ENCODE measurements at places on chromosomes 4 and X. TPM values are rescaled to one million over a fixed set of nuclear protein-coding genes. Genes with fewer than 3 reads are reported as not detected.

DNA sequence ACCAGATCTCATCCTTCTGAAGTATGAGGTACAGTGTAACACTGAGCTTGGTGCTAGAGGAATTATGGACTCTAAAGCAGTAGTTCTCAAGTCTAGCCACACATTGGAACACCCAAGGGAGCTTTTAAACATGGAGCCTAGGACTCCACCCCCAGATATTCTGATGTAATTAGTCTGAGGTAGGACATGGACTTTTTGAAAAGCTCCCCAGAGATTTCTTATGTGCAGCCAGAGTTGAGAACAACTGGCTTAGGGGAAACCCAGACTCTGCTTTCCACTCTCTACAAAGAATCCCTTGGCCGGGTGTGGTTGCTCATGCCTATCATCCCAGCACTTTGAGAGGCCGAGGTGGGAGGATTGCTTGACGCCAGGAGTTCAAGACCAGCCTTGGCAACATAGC lies 11.6 kb upstream of the GDPD2 start:
- no peak for DNase-seq
- no peak overlapping the region for H3K27ac ChIP-seq
- H3K27me3 ChIP-seq = no peaks in the 10 kb centered on the region
- no peak overlapping the region for H3K4me3 ChIP-seq
- no peaks in the 10 kb centered on the region for H3K4me1 ChIP-seq

RXFP1 gene
- not detected for polyA plus RNA-seq

NUP62CL gene
- 2.3 TPM for polyA plus RNA-seq

DNA sequence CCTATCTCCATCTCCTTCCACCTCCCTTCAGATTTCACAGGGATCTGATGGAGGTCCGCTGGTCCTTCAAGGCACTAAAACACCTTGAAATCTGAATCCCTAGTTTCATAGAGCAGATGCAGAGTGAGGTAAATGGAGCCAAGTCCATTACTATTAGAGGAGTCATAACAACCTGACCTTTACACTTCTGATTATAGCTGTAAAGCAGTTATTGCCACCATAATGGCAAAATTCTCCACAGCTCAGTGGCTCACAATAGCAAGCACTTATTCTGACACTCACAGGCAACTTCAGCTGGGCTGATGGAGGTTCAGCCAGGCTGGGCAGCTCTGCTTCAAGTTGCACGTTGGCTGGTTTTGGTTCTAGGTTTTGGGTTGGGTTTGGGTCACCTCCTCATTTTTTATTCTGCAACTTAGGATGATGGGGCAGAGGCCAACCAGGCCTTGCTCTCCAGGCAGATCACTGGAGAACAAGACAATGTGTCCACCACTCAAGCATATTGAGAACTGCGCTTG lies 51.4 kb upstream of the LRAT start:
- H3K27me3 ChIP-seq = no peaks in the 10 kb centered on the region
- H3K36me3 ChIP-seq = no peaks in the 10 kb centered on the region
- H3K27ac ChIP-seq = no peak overlapping the region
- no peak overlapping the region for H3K4me3 ChIP-seq

DNA sequence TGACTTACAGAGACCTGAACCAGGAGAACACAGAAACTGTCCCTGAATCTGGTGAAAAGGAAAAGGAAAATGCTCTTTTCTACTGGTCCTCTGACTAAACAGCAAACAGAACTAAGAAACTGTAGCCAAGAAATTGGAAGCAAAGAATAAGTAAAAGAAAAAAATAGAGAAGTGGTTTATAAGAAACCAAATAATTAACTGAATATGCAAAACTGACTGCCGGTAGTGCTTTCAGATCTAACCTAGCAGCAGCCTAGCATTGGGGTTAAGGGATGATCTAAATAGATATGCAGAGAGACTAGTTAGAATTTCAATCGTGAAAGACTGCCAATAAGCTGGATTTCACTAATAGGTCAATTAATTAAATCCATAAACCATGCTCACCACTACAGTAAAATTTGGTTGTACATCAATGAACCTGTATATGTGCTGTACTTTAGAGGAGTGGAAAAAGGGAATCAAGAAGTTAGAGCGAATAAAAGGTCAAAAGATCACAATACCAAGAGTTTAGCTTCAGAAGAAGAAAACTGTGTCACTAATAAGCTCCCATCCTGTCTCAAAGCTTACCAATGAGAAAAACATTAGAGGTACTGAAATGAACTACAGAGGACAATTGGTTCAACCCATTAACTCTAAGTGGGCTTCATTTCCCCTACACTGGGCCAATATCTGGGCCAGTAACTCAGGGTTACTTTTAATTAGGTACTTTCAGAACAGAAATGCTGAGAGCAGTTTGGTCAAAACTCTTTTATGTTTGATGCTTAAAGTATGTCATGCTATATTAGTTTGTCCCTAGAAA lies 53.6 kb downstream of the KLHL13 start:
- no peak overlapping the region for H3K4me3 ChIP-seq
- H3K27ac ChIP-seq = no peak overlapping the region
- no peaks in the 10 kb centered on the region for H3K27me3 ChIP-seq

GRCh38 chrX:64394874-64395567 lies at the start of gene MTMR8:
TSS of gene MTMR8 (minus strand) at chrX:64395452. CDS start at chrX:64395363, 89 bp downstream.
- no peaks in the 10 kb centered on the region for H3K36me3 ChIP-seq
- DNase-seq = peak; percentile 70
- H3K4me3 ChIP-seq = peak within 1 kb of the TSS; percentile 82
- H3K4me1 ChIP-seq = no peaks in the 10 kb centered on the region
- no peaks in the 10 kb centered on the region for H3K27me3 ChIP-seq
- H3K27ac ChIP-seq = no peak within 1 kb of the TSS

GRCh38 chr4:112852601-112853000 lies 196.9 kb upstream of the ANK2 start:
- no peak for DNase-seq
- H3K36me3 ChIP-seq = no peaks in the 10 kb centered on the region
- no peak overlapping the region for H3K27ac ChIP-seq
- no peaks in the 10 kb centered on the region for H3K27me3 ChIP-seq
- H3K4me3 ChIP-seq = no peak overlapping the region

GRCh38 chr4:172927096-172927814 lies 241.4 kb upstream of the GALNT7 start:
- H3K4me3 ChIP-seq = no peak overlapping the region
- DNase-seq = no peak
- H3K36me3 ChIP-seq = no peaks in the 10 kb centered on the region
- H3K27ac ChIP-seq = no peak overlapping the region

DNA sequence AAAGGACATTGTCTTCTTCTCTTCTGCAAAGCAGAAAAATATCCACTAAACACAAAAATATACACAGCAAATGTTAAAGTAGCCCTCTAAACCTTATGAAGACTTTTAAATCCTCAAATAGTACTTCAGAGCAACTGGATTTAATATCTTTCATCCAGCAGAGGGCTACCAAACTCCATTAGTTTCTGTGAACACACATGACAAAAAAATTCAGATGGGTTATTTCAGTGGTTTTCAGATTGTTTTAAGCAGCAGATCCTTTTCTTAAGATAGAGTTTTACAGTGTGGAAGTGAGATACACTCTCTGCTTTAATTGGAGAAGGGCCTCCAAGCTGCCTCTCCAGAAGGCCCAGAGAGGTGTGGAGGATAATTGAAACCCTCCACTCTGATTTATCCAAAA lies 56.7 kb downstream of the ANK2 start:
- H3K4me1 ChIP-seq = no peaks in the 10 kb centered on the region
- no peak overlapping the region for H3K27ac ChIP-seq
- DNase-seq = no peak
- no peak overlapping the region for H3K4me3 ChIP-seq
- H3K36me3 ChIP-seq = no peaks in the 10 kb centered on the region

PPP4R3C gene
- polyA plus RNA-seq = not detected

MAGEA10 gene
- polyA plus RNA-seq = not detected

UBE2D3 gene
- polyA plus RNA-seq = 456 TPM

DNA sequence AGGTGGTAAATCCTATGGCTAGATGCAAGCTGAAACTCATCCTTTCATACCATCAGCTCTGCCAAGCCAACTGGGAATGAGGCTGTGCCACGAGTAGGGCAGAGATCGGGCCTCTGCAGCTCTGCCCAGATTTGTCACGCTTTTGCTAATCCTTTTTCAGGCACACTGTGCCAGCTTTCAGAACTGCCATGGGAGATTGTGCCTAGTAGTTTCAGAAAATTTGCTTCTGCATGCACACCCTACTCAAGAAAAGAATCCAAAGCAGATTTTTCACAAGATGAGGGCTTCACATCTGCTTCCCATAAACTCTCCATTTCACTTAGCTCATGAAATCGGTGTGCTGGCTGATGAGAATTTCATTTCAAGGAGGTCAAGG lies 3.3 kb upstream of the ADH7 start:
- H3K4me1 ChIP-seq = no peaks in the 10 kb centered on the region
- DNase-seq = no peak
- H3K27me3 ChIP-seq = peaks cover 3% of the 10 kb centered on the region
- H3K36me3 ChIP-seq = no peaks in the 10 kb centered on the region

SLC16A2 gene
- not detected for polyA plus RNA-seq

BEX2 gene
- polyA plus RNA-seq = 79.8 TPM

GRCh38 chrX:121256647-121257046 lies 209.2 kb downstream of the GLUD2 start:
- H3K4me1 ChIP-seq = no peaks in the 10 kb centered on the region
- H3K27me3 ChIP-seq = no peaks in the 10 kb centered on the region
- H3K36me3 ChIP-seq = no peaks in the 10 kb centered on the region
- no peak overlapping the region for H3K4me3 ChIP-seq
- no peak for DNase-seq

- no peak overlapping the region for H3K27ac ChIP-seq
- no peaks in the 10 kb centered on the region for H3K4me1 ChIP-seq
- H3K27me3 ChIP-seq = no peaks in the 10 kb centered on the region
Measured at GRCh38 chr4:68617003-68617698, 41.0 kb upstream of the UGT2B17 start.

DNA sequence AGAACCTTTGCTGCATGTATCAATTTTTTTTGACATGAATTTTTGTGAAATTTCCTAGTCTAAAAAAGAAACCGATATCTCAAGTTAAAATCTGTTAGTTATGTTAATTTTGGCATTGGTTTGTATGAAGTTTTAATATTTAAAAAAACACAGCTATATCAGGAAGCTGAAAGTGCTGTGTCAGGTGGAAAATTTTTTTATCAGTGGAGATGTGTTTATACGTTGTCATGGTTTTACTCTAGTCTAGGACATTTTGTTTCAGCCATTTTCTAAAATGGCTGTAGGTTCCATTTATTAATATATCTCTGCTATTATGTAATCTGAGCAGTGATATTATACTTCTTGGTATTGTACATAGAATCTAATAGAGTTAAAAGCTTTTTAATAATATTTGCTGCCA lies 34.2 kb downstream of the OCRL start:
- no peak overlapping the region for H3K4me3 ChIP-seq
- DNase-seq = no peak
- no peaks in the 10 kb centered on the region for H3K27me3 ChIP-seq
- no peaks in the 10 kb centered on the region for H3K36me3 ChIP-seq
- H3K4me1 ChIP-seq = no peaks in the 10 kb centered on the region
- no peak overlapping the region for H3K27ac ChIP-seq

PCGF3 gene
- 3.2 TPM for polyA plus RNA-seq

DNA sequence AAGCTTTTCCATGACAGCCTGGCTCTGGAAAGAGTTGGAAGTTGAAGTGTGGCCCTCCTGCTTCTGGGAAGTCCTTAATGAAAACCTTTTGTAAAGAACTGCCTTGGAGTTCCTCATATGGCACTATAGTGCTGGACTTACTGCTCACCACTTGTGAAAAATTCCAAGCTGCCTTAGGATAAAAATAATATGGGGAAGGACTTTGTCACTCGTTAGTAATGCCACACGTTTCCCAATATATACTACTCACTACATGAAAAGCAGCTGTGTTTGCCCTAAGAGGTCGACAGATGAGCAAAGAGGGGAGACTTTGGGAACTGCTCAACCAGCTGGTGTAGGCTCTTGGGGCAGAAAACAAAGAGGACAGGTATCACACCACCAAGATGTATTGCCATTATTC lies 11.7 kb downstream of the OPHN1 start:
- no peak for DNase-seq
- H3K36me3 ChIP-seq = no peaks in the 10 kb centered on the region
- H3K27ac ChIP-seq = no peak overlapping the region
- H3K27me3 ChIP-seq = no peaks in the 10 kb centered on the region

USO1 gene
- 27.6 TPM for polyA plus RNA-seq

GRCh38 chr4:94530073-94530472 lies 78.3 kb downstream of the PDLIM5 start:
- no peak for DNase-seq
- H3K4me1 ChIP-seq = no peaks in the 10 kb centered on the region
- no peaks in the 10 kb centered on the region for H3K27me3 ChIP-seq
- H3K4me3 ChIP-seq = no peak overlapping the region

GJB1 gene
- not detected for polyA plus RNA-seq

DNA sequence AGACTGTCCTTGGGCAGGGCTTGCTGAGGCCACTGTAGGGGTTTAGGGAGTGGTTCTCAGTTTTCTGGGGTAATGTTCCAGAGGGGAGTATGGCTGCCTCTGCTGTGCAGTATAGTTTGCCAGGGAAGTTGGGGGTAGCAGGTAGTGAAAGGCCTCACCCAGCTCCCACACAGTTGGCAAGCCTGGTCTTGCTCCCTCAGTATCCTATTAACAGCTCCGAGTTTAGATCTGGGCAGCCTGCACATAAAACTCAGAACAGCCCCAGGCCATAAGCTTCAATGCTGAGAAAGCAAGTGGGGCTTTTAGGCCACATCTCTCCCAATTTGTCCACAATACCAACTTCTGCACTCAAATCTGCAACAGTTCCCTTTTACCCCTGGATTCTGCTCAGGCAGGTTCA lies 205.2 kb downstream of the GALNTL6 start:
- no peak overlapping the region for H3K4me3 ChIP-seq
- no peak for DNase-seq
- H3K27ac ChIP-seq = no peak overlapping the region
- H3K36me3 ChIP-seq = no peaks in the 10 kb centered on the region
- H3K4me1 ChIP-seq = no peaks in the 10 kb centered on the region
- H3K27me3 ChIP-seq = no peaks in the 10 kb centered on the region

DNA sequence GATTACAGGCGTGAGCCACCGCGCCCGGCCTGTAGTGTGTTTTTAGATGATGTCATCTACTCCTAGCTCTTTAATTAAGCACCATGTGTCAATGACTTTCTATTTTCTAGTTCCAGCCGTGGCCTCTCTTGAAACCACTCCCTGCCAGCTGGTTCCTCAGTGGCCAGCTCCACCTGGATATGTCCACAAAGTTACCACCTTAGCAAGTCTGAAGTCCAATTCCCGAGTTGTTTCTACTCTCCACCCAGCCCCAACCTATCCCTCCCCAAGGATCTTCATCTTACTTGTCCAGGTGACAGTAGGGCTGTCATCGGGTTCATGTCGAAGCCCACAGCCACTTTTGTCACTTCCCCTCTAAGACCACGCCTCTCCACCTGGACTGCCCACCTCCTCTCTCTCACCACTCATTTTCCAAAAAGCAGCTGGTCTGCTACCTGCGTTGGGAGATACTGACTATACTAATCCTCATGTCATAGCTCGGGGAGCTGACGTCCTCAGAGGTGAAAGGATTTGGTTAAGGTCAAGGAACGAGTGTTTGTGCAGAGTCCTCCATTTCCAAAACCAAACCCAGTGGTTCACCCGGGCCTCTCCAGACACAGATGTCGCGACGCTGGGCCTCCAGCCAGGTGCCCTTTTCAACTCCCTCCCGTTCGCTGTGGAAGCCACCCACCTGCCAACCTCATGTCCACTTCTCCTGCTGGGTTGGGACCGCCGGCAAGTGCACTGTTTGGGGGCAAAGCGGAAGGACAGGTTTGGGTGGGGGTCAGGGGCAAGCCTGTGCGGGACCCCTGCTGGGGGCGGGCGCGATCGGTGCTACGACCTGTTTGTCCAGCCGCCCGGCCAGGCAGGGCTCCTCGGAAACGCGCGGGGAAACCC lies 704 bp downstream of the FAM3A start:
- H3K4me1 ChIP-seq = peaks cover 22% of the 10 kb centered on the region
- H3K27me3 ChIP-seq = no peaks in the 10 kb centered on the region
- peak overlapping the region; percentile 68 for H3K4me3 ChIP-seq
- DNase-seq = peak; percentile 56

GRCh38 chr4:182978152-182978827 lies 61.1 kb upstream of the DCTD start:
- no peaks in the 10 kb centered on the region for H3K36me3 ChIP-seq
- no peak for DNase-seq
- no peaks in the 10 kb centered on the region for H3K27me3 ChIP-seq

SLC9B2 gene
- polyA plus RNA-seq = 14.2 TPM
